ENCODE measurements at places on chromosomes 4 and X.

- DNase-seq = no peak
Measured at GRCh38 chr4:53059871-53060270, 197.8 kb downstream of the RASL11B start.

GRCh38 chr4:26298198-26298947 is 22.4 kb upstream of the RBPJ start:
- no peak for DNase-seq

DNA sequence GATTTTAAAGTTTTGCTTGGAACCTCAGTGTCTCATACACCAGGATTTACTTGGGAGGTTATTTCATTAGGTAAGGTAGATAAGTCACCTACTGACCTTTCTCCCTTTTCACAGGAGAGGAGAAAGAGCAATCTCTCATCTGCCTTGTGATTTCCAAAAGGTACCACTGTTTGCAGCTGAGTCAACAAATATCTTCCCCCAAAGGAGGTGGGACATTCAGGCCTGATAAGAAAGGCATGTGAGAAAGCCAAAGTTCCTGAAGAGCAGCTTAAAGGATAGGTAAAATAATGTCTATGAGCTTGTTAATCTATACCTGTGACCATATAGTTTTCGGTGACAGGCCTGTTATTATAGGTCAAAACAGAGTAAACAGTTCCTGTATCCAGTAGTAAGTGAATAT is 45.0 kb downstream of the FAM47B start:
- DNase-seq = no peak

DNA sequence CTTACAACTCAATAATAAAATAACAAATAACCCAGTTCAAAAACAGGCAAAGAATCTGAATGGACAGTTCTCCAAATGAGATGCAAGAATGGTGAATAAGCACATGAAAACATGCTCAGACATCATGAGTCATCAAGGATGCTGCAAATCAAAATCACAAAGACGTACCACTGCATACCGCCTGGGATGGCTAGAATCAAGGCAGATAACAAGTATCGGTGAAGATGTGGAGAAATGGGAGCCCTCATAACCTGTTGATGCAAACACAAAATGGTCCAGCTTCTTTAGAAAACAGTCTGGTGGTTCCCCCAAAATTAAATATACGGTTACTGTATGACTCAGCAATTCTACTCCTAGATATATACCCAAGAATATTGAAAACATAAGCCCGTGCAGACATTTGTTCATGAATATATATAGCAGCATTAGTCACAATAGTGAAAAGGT is 32.5 kb downstream of the AKAP4 start:
- DNase-seq = no peak

GRCh38 chr4:23769406-23769805 is 120.4 kb downstream of the PPARGC1A start:
- DNase-seq = no peak

- DNase-seq = no peak
Measured at GRCh38 chrX:110791071-110791470, 4.5 kb downstream of the CHRDL1 start.

DNA sequence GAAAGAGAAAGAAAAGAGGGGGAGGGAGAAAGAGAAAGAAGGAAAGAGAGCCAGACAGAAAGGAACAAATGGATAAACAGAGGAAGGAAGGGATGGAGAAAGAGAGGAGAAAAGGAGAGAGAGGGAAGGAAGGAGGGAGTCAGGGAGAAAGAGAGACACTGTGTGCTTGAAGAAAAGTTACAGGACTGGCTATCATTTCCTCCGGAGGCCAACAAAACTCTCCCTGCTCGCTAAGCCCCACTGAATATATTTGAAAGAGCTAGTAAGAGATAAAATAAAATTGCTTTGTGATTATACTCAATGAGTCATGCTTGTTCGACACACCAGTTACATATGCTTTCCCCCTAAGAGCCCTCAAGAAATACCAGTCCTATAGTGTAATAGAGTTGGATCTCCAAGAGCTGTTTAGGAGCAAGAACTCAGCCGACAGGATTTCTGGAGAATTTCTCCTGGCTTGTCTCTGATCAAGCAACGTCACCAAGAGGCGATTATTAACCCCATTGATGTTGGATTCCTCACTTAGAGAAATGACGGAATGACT is 102.2 kb downstream of the MXRA5 start:
- no peak for DNase-seq

DNA sequence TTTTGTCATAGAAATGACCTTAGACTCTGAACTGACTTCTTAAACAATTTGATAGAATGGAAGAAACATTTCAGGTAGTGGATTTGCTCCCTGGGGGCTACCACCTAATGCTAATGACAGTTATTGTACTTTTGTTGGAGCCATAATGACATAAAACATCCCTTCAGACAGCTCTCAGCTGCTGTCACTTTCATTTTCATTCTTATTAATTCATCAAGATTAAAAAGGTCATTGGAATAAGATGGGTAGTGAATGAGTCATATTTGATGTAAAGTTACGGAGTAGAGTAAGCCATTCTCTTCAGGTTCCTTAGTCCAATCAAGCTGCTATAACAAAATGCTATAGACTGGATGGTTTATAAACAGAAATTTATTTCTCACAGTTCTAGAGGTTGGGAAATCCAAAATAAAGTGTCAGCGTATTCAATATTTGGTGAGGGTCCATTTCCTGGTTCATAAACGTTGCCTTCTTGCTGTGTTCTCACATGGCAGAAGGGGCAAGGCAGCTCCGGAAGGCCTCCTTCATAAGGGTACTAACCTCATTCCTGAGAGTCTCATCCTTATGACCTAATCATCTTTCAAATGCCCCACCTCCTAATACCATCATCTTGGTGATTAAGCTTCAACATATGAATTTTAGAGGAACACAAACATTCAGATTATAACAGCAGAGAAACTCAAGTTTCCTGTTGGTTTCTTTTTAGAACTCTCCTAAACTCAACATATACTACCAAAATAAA is 268.5 kb downstream of the ARAP2 start:
- DNase-seq = no peak

All from cerebellum (tissue), 4 donors.